ENCODE measurements at places on chromosomes 4 and X.

DNA sequence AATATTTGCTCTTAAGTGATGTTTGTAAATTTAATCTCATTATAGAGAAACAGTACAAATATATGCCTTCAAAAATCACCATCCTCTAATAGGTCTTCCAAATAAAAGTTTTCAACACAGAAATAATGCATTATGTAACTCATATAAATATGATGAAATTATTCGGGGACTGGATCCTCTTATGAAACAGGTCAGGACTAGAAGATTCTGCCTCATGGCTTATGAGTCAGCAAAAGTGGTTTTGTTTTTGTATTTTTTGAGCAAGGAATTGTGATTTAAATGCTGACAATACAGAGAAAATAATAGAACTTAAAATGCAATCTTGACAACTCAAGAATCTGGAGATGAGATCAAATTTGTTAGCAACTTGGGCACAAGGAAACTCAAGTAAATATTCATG lies 179.7 kb upstream of the NDP start:
- H3K4me3 ChIP-seq: no peak overlapping the region
- no peak for DNase-seq
- H3K27ac ChIP-seq: no peak overlapping the region
- no peaks in the 10 kb centered on the region for H3K36me3 ChIP-seq
- no peaks in the 10 kb centered on the region for H3K27me3 ChIP-seq
- H3K4me1 ChIP-seq: no peaks in the 10 kb centered on the region

GRCh38 chrX:134172588-134173259 lies 64.3 kb upstream of the CCDC160 start:
- peaks cover 31% of the 10 kb centered on the region for H3K4me1 ChIP-seq
- H3K4me3 ChIP-seq: peak overlapping the region; percentile 86

DNA sequence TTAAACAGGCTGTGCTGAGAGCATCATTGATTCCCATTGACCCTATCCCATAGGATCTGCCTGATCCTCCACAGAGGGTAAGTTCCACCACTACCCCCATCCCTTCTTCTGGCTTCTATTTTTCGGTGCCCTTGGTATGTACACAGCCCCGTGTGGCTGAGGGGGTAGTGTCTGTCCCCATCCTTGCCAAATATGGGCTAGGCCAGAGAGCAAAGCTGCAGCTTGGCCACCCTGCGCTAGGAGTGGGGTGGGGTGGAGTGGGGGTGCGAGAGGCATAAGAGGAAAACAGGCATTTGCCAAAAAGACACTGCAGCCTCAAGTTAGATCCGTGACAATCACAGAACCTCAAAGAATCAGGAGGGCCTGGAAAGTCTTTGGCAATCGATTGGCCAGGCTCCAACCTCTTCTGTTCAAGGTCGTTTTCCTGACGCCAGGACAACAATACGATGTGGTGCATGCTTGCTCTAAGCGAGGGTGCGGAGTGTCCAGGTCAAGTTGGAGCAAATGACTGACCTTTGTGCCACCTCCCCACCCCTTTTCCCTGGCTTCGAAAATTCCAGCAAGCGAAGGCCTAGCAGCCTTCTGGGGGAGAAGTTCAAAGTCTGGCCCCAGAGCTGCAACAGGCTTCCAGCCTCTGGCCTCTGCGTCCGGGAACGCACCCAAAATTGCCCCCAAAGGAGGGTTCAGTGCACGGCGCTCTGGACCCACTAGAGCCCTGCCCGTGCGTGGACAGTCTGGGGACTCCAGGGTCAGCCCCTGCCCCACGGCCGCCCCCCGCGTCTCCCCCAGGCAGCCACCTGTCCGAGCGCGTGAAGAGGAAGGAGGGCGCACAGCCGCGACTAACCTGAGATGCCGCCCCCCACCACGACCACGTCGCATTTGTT lies 598 bp downstream of the MAOB start:
- no peak overlapping the region for H3K27ac ChIP-seq
- H3K4me3 ChIP-seq: no peak overlapping the region
- no peak for DNase-seq
- H3K4me1 ChIP-seq: peaks cover 7% of the 10 kb centered on the region
- H3K36me3 ChIP-seq: no peaks in the 10 kb centered on the region

DNA sequence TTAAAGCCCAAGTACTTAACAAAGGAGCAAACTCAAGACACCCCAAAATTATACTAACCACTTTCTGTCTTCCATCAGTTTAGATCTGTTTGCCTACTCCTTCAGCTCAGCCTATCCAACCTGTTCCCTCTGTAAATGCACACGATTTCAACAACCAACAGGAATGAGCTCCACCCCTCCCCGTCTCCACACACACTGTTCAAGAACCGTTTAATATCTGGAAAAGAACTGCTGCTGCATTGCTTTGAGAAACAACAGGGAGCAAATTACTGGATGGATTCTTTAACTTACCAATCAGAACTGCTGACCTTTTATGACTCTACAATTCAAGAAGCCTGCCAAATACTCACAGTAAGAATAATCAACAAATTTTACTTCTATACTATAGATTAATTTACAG lies 87.0 kb downstream of the FBXW7 start:
- no peak overlapping the region for H3K27ac ChIP-seq
- no peak for DNase-seq
- peaks cover 13% of the 10 kb centered on the region for H3K36me3 ChIP-seq
- H3K4me1 ChIP-seq: peaks cover 9% of the 10 kb centered on the region
- no peak overlapping the region for H3K4me3 ChIP-seq
- no peaks in the 10 kb centered on the region for H3K27me3 ChIP-seq

DNA sequence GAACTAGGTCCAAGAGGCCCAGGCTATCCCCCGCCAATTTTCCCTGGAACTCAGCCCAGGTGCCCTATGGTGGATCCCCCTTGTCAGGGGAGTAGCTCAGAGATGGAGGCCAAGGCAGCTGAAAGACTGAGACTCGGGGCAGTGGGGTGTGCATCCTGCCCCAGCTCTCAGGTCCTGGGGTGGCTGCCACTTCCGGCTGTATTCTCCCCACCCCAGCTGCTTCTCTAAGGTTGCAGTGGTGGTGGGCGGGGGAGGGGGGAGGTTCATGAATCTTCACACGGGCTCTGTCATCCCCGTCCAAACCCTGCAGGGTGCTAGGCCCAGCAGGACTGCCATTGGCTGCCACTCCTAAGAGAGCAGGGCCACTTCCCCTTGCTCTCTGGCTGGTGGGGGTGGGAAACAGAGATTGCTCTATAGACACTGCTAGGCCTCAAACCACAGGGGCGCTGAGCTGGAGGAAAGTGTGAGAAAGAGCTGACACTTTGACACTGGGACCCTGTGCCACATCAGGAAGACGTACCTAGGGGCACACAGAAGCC lies 1.5 kb downstream of the SASH3 start:
- H3K27me3 ChIP-seq: no peaks in the 10 kb centered on the region
- H3K27ac ChIP-seq: peak overlapping the region; percentile 94
- H3K4me3 ChIP-seq: peak overlapping the region; percentile 93

DNA sequence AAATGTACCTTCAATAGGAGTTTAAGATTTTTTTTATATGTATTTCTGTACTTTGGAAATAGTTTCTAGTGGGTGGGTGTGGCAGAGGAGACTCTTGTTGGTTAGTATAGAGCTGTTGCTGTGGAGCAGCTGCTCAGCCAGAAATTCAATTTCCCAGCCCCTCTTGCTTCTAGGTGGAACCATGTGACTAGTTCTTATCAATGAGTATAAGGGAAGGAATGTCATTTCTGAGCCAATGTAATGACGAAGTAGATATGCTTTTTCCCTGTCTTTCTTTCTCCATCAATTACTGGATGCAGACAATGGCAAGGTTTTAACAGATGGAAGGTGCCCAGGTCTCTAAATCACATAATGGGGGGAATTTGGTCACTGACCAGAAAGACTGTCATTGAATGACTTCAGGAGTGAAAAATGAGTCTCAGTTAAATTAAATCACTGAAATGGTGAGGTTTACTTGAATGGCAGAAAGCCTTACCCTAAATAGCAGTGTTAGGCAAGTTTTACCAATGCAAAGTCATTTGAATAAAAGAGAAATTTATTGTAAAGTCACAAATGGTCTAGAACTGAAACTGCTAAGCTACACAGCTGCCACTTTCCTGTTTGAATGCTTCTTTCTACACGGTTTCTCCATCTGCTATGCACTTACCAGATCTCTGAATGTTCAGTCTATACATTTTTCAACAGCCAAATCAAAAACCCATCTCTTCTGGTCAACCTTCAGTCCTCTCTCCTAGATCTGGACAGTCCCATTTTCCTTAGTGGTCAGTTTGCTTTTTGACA lies 795.4 kb upstream of the MAGEB2 start:
- no peaks in the 10 kb centered on the region for H3K27me3 ChIP-seq
- no peaks in the 10 kb centered on the region for H3K4me1 ChIP-seq
- no peak overlapping the region for H3K27ac ChIP-seq
- no peak overlapping the region for H3K4me3 ChIP-seq

DNA sequence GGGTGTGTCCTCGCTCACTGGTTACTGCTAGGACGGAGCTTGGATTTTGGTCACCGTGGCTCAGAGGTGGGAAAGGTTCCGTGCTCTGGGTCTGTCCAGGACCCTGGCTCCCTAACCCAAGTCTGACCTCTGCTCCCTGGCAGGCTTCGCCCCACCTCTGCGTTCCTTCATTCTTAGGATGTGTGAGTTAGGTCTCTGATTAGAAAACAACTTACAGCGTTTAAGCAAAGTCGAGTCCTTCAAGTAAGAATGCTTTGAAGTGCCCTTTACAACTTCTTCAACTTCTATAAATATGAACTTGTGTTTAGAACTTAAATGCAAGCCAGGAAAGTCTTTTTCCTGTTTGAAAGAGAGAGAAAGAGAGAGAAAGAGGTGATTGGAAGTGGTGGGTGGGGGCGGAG lies 891 bp downstream of the TLR2 start:
- H3K4me3 ChIP-seq: peak overlapping the region; percentile 76
- no peak overlapping the region for H3K27ac ChIP-seq
- peaks cover 29% of the 10 kb centered on the region for H3K27me3 ChIP-seq
- H3K36me3 ChIP-seq: peaks cover 22% of the 10 kb centered on the region

DNA sequence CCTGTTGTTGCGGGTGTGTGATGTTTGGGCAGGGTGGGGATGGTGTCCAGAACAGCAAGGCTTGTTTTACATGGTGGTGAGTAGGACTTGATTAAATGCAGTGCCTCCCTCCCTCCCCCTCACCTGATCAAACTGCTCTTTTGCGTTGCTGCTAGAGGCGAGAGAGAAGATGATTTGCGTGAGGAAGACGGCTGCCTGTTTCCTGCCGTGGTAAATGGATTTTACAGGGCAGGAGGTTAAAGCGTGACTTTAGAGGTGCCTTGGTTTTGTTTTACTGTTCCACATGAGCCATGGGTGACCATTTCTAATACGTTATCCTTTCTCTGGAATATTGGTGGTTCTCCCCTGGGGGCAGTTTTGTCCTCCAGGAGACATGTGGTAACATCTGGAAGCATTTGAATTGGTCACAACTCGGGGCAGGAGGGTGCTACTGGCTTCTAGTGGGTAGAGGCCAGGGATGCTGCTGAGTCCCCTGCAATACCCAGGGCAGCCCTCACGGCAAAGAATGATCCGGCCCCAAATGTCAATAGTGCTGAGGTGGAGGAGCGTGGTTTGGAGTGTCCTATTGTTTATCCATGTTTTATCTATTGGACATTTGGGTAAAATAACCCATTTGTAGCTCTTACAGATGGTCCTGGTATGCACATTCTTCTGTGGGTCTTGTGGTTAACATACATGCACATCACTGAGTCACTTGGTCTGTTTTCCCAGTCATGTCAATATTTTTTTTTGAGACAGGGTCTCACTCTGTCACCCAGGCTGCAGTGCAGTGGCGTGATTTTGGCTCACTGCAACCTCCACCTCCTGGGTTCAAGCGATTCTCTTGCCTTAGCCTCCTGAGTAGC lies 73.7 kb downstream of the SHROOM2 start:
- H3K4me3 ChIP-seq: no peak overlapping the region
- H3K27ac ChIP-seq: no peak overlapping the region
- H3K36me3 ChIP-seq: no peaks in the 10 kb centered on the region
- H3K27me3 ChIP-seq: peaks cover 18% of the 10 kb centered on the region
- H3K4me1 ChIP-seq: no peaks in the 10 kb centered on the region
- DNase-seq: no peak

DNA sequence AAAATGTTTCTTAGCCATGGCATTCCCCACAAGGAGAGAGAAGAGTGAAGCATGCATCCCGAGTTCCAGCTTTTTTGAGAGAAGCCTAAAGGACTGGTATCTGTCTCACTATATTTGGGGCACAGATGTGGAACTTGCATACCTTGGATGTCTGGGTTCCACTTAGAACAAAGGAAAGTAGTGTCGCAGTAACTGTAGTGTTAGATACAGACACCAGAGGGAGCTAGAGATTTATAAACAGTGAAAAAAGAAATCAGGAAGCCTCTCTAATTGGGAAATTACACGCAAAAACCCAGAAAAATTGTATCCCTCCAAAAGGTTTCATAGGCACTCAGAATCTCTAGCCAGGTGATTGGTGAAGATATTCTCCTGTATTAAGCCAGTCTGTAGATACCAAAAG lies 34.4 kb downstream of the AGTR2 start:
- H3K4me1 ChIP-seq: no peaks in the 10 kb centered on the region
- H3K27me3 ChIP-seq: no peaks in the 10 kb centered on the region

GRCh38 chr4:185143601-185143969 lies 519 bp downstream of the SLC25A4 start:
- peak overlapping the region; percentile 55 for H3K27ac ChIP-seq
- H3K36me3 ChIP-seq: no peaks in the 10 kb centered on the region
- peak; percentile 27 for DNase-seq
- peaks cover 15% of the 10 kb centered on the region for H3K4me1 ChIP-seq
- H3K4me3 ChIP-seq: peak overlapping the region; percentile 77

DNA sequence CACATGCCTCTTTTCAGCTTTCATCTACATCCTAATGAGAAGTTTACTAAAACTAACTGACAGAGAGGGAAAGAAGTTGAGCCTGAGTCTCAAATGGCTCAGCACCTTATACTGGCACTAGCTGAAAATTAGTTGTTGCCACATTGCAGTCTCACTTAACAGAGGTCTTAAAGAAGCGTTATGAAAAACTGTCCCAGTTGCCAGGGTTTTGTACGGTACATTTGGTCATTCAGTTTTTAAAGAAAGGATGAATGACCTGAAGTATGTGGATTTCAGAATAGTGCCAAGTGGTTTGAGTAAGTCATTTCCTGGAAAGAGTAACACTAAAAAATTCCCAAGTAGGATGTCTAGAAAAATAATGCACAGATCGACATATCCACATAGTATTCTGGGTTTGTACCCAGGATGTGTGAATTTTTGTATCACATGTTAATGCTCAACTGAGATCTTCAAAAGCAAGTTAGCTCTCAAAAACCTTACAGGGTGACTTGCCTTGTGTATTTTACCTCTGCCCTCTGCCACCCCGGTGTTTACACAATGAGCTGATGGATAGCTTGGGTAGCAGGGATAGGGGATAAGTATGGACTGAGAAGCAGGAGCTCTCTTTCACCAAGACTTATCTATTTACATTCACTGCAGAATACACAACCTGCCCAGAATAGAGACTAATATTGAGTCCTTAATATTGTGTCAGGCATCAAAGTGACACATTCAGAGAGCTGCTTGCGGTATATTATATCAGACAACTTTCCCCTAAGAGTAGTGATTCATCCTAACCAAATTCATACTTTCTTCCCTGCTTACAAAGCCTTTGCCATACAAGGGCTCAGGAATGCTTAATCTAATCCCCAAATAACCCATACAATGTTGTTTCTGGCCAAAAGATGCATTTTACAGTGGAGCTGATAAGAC lies 1075.7 kb upstream of the PABPC4L start:
- no peaks in the 10 kb centered on the region for H3K27me3 ChIP-seq
- no peak for DNase-seq
- no peak overlapping the region for H3K27ac ChIP-seq
- H3K4me1 ChIP-seq: no peaks in the 10 kb centered on the region
- H3K36me3 ChIP-seq: no peaks in the 10 kb centered on the region

All from activated naive CD8-positive, alpha-beta T cell treated with anti-CD3 and anti-CD28 coated beads, Interleukin-2, amount 50 U/mL, for 24 hours (primary cell).